ENCODE measurements at places on chromosomes 7 and 10.
A peak's percentile ranks its signal among the peaks of the same experiment; 100 is the strongest.

DNA sequence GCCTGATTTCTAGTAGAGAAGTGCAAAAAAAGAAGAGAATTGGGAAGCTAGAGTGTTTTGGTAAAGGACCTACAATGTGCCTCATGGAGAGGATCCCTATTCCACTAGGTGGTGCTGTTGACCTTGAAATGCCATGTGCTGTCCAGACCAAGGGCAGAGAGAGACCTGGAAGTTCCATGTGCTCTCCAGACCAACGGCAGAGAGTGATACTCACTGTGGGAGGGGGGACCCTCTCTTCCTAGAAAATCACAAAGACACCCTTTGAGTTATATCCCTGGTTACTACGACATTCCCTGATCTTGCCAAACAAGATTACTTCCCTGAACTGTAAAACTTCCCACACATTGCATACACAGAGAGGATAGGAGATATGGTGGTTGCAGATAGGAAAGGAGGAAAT lies 212.7 kb upstream of the ZNF804B start:
- no peak for DNase-seq

- peak; percentile 26 for DNase-seq
Measured at GRCh38 chr7:135335628-135336139, 102.0 kb downstream of the STRA8 start.

GRCh38 chr7:5586279-5586962 lies 162.8 kb upstream of the TNRC18 start:
- DNase-seq: no peak

DNA sequence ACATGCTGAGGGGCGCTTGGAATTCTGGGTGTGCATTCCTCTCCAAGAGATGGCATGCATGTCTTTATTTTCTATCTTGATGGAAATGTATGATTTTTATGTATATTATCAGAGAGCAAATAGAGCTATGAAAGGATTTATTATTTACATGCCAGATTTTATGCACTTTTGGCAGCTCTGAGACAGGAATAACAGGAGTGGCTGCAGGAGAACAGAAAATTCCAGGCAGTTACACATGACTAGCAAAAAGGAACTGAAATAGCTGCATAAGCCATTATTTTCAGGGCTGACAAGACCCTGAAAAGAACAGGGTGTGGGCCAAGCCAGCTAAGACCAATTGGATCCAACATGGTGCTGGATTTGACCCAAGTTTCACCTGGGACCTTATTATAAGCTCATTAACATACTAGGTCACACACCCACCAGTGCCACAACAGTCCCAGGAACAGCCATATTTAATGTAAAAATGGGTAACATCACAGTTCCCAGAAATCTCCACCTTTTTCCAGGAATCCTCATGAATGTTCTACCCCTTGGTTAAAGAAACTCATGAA lies 43.2 kb upstream of the ACSL5 start:
- no peak for DNase-seq

DNA sequence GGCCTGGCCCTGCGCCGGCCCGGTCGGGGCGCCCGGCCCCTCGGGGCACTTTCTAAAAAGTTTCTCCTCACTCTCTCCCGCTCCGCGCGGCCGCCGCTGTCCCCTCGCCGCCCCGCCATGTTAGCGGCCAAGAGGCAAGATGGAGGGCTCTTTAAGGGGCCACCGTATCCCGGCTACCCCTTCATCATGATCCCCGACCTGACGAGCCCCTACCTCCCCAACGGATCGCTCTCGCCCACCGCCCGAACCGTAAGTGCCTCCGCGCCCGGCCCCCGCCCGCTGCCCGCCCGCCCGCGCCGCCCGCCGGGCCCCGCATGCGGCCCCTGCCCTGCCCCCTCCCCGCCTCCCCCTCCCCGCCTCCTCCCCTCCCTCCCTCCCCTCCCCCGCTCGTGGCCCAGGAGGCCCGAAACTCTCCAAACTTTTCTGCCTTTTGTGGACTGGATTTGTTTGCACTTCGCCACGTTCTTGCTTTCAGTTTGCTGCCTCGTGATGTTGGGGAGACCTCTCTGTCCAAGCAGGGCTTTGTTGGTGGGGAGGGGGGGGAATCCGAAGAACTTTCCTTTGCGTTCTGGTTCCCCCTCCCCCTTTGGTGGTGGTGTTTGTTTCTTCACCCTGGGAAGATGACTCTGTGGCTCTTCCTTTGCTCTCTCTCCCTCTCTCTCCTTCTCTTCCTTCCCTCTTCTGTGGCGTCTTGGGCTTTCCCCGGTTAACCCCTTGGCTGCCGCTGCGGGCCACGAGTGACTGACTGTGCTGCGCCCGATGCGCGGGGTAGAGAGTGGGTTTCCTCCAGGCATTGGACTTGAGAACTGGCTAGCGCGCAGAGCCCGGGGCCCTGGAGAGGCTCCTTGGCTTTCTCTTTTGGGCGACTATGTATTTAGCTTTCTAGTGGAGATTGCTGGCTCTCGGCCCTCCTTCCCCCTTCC lies 1.6 kb downstream of the TCF7L2 start:
- peak; percentile 48 for DNase-seq

GRCh38 chr7:103387242-103387641 lies 39.8 kb downstream of the PSMC2 start:
- DNase-seq: no peak

DNA sequence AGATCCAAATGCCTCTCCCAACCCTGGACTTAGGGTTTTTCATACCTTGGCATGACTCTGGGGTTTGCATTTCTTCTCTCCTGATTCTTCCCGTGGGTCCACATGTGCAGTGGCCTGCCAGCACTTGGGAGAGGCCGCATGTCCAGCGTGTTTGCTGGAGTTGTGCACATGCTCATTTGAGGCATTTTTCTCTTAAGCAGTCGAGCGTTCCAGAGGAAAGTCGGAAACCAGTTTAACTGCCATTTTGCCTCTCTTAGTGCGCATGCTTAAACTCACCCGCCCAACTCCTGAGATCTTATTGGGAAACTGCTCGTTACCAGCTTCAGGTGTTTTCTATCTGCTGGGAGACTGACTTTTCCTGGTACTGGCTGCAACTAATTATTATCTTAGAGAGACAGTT lies 888.4 kb upstream of the PHF14 start:
- DNase-seq: no peak

GRCh38 chr10:129382401-129382800 lies 84.6 kb upstream of the MGMT start:
- DNase-seq: no peak

DNA sequence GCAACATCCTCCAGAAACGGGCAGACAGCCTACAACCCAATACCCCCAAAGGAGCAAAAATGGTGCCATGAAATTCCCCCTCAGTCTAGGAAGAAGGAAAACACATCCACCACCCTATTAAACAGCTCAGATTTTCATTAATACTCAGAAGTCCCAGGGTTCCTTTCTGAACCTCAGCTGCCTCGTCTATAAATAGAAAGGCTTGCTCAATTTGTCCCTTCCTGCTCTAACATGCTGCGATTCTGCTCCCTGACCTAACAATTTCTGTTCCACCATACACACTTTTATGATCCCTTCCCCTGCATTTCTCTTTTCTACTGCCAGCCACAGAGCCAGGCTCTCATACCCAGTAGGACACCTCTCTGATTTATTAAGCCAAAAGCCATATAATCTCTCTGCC lies 68.1 kb downstream of the MTERF1 start:
- no peak for DNase-seq

GRCh38 chr7:129831424-129832058 lies 121.2 kb downstream of the UBE2H start:
- DNase-seq: no peak

GRCh38 chr7:8018961-8019360 lies 50.4 kb downstream of the GLCCI1 start:
- DNase-seq: no peak

DNA sequence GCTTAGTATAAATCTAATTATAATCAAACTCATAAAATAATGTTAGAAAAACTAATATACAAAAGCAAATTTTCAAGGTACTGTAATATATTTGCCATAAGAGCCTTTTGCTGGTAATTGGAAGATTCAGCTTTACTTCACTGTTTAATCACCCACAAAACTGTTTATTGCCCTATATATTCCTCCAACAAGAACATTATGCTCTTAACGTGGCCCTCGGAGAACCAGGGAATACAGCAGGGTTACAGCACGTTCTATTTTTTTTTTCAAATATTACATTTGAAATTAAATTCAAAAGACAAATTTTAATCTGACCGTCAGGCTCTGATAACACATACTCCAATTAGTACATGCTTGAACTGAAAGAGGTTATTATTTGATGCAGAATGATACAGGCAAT lies 336.3 kb upstream of the LRRN3 start:
- DNase-seq: no peak

DNA sequence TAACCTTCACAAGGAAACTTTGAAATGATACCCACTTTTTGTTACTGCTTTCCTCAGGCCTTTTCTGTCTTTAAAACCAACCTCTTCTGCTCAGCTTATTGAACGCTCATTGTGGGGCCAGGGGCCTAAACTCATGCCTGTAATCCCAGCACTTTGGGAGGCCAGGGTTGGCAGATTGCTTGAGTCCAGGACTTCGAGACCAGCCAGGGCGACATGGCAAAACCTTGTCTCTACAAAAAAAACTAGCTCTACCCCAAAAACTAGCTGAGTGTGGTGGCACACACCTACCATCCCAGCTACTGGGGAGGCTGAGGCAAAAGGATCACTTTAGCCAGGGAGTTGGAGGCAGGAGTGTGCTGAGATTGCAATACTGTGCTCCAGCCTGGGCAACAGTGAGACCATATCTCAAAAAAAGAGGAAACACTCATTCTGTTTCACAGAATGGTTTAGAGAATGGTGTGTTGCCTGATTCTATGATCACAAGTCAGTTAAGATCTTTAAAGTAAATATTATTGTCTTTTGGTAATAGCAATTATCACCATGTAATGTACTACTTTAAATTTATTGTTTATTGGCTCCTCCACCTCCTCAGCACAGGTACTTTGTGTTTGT lies 51.1 kb downstream of the KCTD7 start:
- DNase-seq: no peak

GRCh38 chr10:96708456-96708855 lies 11.9 kb downstream of the PIK3AP1 start:
- no peak for DNase-seq

DNA sequence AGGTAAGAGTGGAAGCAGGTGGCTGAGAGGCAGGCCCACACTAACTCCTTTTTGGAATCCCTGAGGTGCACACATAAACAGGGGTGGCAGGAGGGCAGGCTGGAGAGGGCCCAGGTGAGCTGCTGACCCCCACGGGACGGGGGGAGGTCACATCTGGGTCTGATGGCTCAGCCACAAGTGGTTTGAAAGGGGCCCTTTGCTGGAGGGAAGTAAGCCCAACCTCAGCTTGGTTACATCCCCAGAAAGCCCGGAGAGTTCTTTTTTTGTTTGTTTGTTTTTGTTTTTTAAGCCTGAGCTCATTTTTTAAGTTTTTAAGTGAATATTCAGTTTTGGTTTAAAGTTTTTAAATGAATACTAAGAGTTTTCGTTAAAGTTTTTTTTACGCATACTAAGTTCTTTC lies 72.8 kb upstream of the CUX1 start:
- no peak for DNase-seq

- no peak for DNase-seq
Measured at GRCh38 chr10:47361293-47361692, 13.1 kb downstream of the RBP3 start.

GRCh38 chr7:111363099-111363498 lies 199.2 kb downstream of the IMMP2L start:
- no peak for DNase-seq

DNA sequence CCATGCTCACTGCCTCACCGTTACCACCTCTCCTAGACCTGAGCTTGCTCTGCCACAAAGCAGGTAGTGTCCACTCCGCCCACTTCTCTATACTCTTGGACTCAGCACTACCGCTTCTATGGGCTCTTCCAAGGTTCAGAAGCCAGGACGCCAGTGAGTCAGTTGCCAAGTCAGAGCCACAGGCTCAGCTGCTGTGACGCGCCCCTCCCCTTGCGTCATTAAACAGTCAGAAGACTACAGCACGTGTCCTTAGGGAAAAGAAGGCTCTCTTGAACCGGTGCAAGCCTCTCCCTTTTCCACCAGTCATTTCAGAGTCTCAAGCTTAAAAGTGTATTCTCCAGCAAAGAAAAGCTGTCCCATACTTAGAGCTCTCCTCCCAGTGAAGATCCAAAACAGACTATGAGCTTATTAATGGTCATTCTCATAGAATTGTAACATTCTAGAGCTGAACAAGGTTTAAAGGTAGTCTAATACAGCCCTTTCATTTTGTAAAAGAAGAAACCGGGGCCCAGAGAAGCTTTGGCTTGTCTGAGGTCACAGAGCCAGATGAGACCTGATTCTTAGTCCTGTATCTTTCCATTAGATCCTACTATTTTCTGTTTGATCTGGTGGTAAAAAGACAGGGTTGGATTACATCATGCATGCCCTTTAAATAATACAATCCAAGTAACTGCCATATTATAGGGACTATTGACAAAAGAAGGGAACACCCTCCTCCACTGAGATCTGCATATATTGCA lies 40.9 kb upstream of the MET start:
- no peak for DNase-seq

DNA sequence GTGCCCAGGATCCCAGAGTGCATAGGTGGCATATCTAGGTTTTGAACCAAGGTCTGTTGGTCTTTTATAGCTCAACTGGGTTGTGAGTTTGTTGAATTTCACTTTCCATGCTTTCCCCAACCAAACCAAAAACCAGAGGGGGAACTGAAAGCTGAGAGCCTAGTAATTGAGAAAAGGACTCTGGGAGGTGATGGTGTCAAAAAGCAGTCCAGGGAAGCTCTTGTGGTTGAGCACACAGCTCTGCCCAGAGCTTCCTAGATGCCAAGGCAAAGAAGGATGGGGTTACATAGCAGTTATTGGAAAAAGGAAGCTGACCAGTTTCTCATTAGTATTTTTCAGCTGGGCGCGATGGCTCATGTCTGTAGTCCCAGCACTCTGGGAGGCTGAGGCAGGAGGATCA lies 9.9 kb downstream of the POR start:
- no peak for DNase-seq

GRCh38 chr7:4025694-4026615 lies 656.1 kb upstream of the FOXK1 start:
- no peak for DNase-seq

DNA sequence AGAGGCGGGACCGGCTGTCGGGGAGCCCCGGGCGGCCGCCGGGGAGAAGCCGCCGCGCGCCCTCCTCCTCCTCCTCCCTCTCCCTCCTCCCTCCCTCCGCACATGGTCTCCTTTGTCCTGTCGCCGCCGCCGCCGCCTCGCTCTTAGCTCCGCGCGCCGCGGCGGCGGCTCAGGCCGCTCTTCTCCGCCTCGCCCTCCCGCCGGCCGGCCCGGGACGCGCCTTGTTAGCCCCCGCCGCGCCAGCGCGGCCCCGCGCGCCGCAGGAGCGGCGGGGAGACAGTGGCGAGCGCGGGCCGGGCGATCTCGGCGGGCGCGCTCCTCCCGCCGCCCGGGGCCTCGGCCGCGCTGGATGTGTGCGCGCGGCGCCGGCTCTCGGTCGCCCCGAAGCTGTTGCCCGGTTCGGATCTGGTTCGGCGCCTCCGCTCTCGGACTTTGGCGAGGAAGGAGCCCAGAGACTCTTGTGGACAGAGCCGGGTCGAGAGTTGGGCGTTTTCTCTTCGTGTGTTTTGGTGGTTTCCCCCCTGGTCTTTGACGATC lies 437.4 kb upstream of the GALNT17 start:
- no peak for DNase-seq

DNA sequence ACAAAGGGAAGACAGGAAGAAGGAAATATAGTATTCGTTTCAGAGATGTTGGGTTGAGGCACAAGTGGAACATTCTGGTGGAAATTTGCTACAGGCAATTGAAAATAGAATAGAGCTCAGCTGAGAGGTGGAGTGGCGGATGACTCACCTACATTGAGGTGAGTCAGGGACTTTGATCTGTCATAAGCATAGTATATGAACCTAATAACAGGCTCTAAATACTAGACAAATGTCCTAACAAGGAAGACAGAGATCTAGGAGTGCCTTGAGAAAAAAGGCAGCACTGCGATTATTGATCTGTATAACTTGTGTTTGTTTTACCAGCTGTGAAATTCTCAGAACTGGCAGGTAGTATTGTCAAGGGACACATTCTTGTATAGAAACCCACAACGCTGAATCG lies 907 bp upstream of the IFRD1 start:
- peak; percentile 60 for DNase-seq

Data from activated naive CD4-positive, alpha-beta T cell treated with anti-CD3 and anti-CD28 coated beads, Interleukin-2, amount 50 U/mL, for 16 hours (primary cell).